ENCODE measurements at places on chromosomes 11 and 22.

GRCh38 chr11:43693069-43693468 lies 12.5 kb downstream of the HSD17B12 start:
- DNase-seq: no peak

DNA sequence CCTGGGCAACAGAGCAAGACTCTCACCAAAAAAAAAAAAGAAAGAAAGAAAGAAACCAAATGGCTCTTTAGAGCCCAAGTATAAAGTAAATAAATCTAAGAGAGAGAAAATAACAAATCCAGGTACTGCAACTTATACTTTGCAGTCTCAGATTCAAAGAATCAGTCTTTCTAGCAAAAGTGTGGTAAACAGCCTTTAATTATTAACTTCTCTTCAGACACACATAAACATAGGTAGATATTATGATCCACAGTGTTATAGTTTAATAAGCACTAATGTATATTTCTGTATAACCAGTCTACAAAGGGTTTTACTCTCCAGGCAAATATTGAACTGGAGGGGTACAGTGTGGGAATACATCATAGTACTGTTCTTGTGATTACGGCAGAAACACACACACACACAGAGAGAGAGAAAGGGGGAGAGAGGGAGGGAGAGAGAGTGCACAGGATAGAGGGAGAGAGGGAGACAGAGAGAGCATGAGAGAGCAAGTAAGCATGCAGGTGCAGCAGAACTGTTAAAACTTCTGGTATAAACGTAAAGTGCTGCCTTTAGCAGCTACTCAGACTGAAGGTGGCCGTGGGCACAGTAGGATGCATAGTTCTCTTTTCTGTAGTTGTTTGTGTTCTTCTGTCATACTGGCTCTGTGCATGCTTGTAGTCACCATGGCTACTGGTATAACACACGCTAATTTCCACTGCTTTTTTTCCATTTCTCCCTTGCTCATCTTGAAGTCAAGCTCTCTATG lies 32.3 kb downstream of the MTMR2 start:
- DNase-seq: no peak

- no peak for DNase-seq
These were observed 4.9 kb downstream of the POLR3H start for GRCh38 chr22:41539146-41540005.

- DNase-seq: peak; percentile 79
These were observed 3.6 kb upstream of the SORL1 start for GRCh38 chr11:121448431-121448941.

DNA sequence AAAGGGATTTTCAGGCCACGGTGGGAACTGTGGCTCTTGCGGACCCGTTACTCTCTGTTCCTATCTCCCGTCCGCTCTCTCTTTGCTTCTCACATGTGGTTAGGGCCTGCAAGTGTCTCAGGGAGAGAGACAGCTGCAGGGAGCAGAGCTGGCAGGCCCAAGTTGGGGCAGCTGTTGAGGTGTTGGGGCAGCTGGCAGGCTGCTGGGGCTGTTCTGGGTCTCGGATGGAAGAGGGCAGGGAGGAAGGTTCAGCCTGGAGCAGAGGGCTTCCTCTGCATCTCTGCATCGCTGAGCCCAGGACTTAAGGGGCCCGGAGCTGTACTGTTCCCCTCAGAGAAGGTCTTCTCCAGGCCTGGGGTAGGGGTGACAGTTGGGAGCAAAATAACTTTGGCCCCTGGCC lies 2.6 kb upstream of the CNIH2 start:
- no peak for DNase-seq

Measured in RPMI7951 (cell line).